ENCODE measurements at places on chromosomes 2 and 18.
A peak's percentile ranks its signal among the peaks of the same experiment; 100 is the strongest.

GRCh38 chr2:127278959-127279358, 15.0 kb downstream of the ERCC3 start:
- DNase-seq = no peak

GRCh38 chr2:196278491-196278911, 107.1 kb upstream of the STK17B start:
- peak; percentile 76 for DNase-seq

GRCh38 chr18:11946756-11947155, 34.6 kb upstream of the IMPA2 start:
- no peak for DNase-seq

DNA sequence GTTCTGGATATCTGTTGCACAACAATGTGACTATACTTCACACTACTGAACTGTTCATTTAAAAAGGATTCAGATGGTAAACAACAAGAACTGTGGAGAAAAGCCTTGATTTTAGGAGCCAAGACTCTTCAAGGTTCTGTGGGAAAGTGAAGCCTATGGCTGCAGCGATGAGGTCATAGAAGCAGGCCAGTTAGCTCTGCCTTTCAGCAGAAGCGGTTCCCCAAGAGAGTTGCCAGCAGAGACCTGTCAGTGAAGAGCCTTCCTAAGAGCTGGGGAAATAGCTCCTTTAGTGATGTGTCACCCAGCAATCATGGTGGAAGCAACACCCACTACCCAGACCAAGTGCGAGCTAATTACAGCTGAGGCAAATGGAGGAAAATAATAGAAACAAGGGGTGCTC, 346.5 kb upstream of the ETAA1 start:
- no peak for DNase-seq

GRCh38 chr2:3628241-3628679, 29.7 kb upstream of the ALLC start:
- no peak for DNase-seq

DNA sequence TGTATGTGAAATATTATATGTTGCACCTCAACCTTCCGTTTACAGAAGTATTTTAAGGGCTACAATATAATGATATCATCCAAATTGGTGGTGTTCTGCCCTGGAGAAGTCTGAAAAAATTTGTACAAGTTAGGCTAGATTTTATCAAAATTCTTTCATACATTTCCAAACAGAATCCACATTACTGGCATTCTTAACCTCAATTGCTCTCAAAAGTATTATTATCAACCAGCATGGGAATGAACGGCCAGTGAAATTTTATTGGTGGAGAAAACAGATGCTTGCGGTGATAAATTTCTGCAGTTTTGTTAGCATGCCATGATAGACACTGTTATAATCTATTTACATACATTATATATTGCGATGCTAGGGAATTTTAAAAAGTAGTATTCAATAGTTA, 88.3 kb upstream of the TFPI start:
- no peak for DNase-seq

- DNase-seq = no peak
Observed at GRCh38 chr2:188974164-188974563, at the start of gene COL3A1. Gene COL3A1, plus strand, starts transcription at chr2:188974373. Its CDS starts 117 bp downstream, at chr2:188974490.

DNA sequence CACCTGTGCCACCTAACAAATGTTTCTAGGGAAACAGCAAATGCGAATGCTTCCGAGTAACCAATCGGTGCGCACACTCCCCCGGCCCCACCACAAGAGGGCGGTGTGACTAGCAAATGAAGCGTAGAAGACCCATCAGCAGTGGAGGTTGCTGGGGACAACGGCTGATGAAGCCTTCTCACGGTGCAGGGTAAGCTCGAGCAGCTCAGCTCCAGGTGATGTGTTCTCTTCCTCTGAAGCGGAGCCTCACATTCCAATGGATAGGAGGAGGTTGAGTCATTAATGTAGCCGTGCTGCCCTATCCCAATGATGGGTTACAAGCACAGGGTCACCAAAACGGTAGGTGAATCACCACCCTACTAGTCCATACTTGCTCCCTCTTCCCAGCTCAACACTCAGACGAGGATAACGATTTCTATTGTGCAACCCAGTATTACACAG, 127.6 kb upstream of the TWIST2 start:
- peak; percentile 73 for DNase-seq

- peak; percentile 8 for DNase-seq
Observed at GRCh38 chr2:63057249-63058143, 6.9 kb downstream of the OTX1 start.

GRCh38 chr2:171185941-171186340, 25.2 kb upstream of the TLK1 start:
- DNase-seq = no peak

DNA sequence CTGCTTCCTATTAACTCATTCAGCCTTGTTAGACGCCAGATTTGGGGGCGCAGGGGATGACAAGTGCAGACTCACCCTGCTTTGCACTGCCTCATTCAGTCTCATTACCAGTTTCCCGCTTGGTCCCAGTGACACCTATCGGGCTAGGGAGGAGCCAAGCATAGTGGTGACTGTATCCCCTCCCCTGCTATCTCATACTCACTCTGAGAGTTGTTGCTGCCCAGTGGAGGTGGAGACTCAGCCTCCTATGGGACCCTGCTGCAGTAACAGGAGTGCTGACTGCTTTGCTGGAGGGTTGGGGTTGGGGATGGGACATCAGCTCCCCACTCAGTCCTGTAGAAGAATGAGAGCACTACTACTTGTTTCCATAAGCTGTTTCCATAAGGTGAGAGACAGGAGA, 21.3 kb upstream of the PIK3C3 start:
- DNase-seq = no peak

- peak; percentile 1 for DNase-seq
Observed at GRCh38 chr2:158391876-158392275, 64.7 kb downstream of the CCDC148 start.

DNA sequence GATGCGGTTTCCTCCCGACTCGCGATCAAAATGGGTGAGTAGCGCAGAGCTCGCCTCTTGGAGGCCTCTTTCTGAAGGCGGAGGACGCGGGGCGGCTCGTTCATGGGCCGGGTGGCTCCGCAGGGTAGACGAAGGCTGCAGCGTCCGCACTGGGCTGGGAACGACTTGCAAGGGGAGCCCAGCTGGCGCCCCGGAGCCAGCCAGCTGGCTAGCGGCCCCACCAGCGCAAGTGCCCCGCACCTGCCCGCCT, 328 bp upstream of the PASK start:
- no peak for DNase-seq

GRCh38 chr18:49406863-49407262, 53.6 kb downstream of the DYM start:
- DNase-seq = no peak

- no peak for DNase-seq
Observed at GRCh38 chr18:23547846-23548245, 38.5 kb downstream of the NPC1 start.

DNA sequence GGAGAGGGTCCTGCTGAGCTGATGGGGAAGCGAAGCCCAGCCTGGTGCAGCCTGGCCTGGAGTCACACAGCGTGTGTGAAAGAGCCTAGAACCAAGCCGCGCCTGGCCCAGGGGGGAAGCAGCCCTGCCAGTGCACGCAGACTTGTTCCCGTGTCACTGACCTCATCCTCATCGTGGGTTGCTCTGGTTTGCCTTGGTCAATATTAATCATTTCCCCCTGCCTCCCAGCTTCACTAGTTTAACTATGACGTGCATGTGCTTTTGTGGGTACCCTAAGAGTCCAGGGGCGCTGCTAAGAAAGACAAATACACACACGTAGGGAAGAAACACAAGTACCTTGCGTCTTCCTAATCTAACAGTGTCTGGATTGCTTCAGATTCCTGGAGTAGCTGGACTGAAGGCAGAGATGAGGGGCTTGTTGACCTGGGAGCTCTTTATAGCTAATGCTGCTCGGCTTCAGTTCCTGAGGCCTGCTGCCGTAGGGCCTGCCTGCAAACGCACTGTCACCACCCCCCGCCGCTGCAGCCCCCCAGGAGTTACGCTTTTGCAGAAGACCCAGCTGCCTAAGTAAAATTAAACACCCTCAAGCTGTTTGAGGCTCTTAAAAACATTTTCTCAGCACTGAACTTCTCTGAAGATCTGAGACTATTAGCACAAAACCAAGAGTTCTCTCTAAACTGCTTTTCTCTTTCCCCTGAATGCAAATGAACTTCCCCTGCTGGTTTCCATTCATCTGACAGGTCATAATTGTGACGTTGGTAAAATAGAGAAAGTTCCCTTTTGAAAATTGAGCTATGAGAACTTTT, 159.2 kb downstream of the FAM210A start:
- DNase-seq = peak; percentile 52

GRCh38 chr18:12007063-12007462, 25.8 kb downstream of the IMPA2 start:
- DNase-seq = no peak

DNA sequence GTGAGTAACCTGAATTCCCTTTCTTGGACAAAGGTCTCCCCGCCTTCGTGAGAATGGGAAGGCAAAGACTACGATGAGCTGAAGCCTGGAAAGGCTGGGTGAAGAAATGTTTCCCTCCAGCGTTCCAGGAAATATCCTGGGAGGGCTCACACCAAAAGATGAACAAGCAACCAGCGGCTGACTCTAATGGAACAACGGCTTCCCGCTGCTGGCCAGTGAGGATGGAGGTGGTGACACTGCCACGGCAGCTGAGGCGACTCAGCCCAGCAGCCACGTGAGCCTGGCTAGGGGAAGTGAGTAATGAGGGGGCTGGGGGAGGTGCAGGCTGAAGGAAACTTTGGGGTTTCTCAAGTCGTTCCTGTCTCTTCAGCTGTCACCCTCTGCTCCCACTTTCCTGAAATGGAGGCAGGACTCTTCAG, 105.0 kb upstream of the SMAD7 start:
- peak; percentile 65 for DNase-seq

GRCh38 chr2:158600155-158600802, 143.5 kb downstream of the PKP4 start:
- no peak for DNase-seq

DNA sequence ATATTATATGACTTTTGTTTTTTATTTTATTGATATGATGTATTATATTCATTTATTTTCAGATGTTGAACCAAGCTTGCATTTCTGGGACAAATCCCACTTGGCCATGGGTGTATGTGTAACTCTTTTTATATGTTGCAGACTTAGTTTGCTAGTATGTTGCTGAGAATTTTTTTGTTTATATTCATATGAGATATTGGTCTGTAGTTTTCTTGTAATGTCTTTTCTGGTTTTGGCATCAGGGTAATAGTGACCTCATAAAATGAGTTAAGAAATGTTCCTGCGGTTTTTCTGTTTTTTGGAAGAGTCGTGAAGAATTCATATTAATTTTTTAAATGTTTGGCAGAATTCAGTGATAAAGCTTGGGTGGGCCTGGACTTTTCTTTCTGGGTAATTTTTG, 88.7 kb downstream of the ASB1 start:
- DNase-seq = no peak

GRCh38 chr2:184197413-184197812, 400.9 kb upstream of the ZNF804A start:
- no peak for DNase-seq

DNA sequence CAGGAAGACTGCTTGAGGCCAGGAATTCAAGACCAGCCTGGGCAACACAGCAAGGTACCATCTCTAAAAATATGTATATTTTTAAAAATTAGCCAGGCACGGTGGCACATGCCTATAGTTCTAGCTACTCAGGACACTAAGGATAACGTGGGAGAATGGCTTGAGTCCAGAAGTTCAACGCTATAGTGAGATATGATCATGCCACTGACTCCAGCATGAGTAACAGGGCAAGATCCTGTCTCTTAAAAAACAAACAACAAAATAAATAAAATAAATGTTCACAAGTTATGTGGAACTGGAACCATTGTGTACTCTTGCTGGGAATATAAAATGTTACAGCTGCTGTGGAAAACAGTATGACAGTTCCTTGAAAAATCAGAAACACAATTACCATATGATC, 47.2 kb downstream of the USP34 start:
- no peak for DNase-seq

DNA sequence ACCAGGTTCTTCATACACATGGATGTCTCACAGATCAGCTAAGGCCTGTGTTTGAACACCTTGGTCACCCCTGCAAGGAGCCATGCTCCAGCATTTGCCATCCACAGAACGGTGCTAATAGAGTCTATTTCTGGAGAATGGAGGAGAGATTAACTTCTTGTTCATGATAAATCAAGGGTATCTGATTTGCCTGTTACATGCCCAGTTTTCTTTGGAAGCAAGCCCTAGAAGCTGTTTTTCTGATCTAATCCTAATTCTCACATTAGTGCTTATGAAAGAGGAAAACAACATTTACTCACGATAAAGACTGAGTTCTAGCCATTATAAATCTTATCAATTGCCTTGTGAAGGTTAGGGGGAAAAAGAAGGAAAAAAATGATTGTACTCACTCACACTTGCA, 119.6 kb upstream of the DTNA start:
- no peak for DNase-seq

- no peak for DNase-seq
Observed at GRCh38 chr2:230542751-230543150, 126.8 kb downstream of the SP100 start.

DNA sequence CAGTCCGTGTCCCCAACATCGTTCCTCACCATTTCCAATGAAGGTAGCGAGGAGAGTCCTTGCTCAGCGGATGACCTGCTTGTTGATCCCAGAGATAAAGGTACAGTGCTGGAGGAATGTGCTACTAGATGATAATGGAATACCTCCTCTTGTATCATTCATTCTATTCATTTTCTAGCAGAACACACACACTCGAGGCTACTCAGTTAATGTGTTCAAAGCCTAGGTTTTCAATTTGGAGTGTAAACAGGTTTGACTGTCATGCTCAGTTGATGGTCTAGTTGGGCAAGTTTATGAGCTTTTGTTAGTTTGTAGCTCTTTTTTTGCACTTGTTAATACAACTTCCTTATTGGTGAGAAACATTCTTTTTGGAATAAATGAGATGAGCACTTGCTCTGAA, 114.2 kb downstream of the ICA1L start:
- DNase-seq = no peak

DNA sequence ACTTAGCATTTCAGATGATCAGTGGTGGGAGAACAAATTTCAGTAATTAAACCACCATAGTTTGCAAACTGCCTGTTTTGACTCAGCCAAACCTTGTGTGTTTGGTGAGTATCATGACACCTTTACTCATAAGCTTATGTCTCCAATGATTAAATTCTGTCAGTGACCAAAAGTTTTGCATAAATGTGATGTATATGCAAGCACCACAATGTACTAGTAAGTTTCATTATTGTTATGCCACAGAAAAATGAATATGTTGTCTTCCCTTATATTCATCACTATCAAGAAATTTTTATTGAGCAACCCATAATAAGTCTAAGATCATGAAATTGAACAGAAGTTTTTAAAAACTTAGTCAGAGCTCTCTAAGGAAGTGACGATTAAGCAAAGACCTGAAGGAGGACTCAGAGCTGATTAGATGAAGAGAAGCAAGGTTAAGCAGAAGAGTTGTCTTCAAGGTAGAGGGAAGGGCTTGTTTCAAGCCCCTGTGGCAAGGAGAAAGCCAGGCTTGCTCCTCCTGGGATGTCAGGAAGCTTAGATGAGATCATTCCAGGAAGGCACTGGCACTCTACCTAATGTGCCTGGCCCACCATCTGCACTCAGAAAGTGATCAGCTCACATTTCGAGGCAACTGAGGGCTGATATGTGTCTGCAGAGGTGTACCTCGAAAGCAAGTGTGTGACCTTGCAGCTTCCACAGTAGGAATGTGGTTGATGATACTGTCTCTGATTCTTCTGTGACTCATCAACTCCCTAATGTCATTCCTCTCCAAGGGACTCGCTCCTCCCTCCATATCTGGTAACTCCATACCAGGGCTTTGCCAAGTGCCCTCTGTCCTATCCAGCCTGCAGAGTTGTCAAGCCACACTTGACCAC, 54.7 kb downstream of the KCTD18 start:
- peak; percentile 27 for DNase-seq

- DNase-seq = no peak
Observed at GRCh38 chr18:22964116-22964515, 31.0 kb downstream of the RBBP8 start.

All from stimulated activated CD4-positive, alpha-beta T cell treated with anti-CD3 and anti-CD28 coated beads, Interleukin-15, amount 100 ng/mL, for 24 hours (primary cell).